Glomerular endothelial cell (primary cell): ENCODE measurements at places on chromosomes 11 and 22. TPM values are rescaled to one million over a fixed set of nuclear protein-coding genes. Genes with fewer than 3 reads are reported as not detected.

DNA sequence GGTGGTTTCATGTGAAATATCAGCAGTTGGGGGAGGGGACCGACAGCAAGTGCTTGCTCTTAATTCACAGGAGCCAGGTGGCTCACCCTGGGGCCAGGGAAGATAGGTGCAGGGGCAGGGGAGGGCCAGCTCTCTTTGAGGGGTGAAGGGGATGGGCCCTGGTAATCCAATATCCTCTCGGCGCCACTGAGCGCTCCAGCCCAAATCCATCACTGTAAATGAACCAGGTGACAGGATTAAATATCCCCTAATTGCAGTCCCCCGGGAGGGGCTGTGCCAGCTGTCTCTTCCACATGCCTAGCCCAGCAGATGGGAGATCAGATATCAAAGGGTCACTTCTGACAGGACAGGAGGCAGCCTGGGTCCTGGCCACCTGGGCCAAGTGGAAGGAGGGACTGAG is 531.8 kb upstream of the CADM1 start:
- DNase-seq, result no peak

- no peak for DNase-seq
Observed at GRCh38 chr11:3056296-3057068, 741 bp downstream of the CARS1 start.

DNA sequence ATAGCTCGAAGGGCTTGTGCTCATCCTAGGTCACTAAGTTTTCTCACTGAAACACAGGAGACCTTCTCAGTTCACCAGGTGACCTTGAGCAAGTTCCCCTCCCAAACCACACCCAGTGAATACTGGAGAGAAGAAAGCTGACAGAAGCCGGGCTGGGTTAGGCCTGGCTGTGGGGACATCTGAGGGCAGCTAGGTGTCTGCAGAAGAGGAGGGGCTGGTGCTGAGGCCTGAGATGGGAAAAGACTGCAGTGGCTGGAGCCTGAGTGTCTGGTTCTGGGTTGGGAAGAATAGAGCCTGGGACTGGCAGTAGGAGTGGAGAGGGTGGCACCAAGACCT is 602 bp upstream of the INPP5J start:
- no peak for DNase-seq

GRCh38 chr11:100816823-100817222 is 129.7 kb downstream of the ARHGAP42 start:
- no peak for DNase-seq

DNA sequence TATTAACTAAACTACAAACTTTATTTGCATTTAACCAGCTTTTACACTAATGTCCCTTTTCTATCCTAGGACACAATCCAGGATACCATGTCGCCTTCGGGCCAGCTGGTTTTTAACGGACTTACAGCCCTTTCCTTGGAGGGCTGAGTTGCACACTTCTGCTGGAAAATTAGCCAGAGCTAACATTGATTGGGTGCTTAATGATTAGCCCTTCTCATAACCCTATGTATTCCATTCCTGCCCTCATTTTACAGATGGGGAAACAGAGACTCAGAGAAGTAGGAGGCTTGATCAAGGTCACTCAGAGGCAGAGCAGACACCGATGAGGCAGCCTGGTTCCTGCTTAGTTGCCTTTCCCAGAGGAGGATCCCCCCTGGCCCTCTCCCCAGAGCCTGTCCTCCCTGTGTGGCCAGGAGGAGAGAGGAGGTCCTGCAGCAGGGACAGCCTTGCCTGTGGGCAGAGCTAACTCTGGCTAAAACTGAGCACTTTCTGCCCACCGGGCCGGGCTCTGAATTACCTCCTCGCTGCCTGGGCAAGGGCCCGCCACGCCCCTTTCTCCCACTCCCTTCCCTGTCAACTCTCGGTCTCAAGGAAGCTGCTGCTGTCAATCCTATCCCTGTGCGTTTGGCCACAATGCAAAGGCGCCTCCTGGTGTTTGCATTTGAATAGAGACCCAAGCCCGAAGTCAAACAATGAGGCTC is 59.6 kb upstream of the PAX6 start:
- DNase-seq, result peak; percentile 12

DNA sequence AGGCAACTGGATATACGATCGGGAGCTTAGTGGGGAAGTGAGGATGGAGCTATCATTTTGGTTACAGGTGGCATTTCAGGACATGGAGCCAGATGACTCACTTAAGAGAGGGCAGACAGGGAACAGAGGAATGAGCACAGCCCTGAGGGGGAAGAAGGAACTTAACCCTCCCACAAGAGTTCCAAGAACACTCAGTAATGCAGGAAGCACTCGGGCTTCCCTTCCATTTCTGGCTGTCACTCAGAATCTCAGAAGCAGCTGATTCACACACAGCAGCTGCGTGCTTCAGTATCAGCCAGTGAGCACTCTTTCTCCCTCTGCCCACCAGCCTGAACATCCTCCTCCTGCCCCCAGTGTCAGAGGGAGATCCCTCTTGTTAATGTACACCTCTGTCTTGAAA is 34.8 kb downstream of the EFCAB6 start:
- no peak for DNase-seq

ART1 gene
- not detected in 2 replicates for total RNA-seq

DNA sequence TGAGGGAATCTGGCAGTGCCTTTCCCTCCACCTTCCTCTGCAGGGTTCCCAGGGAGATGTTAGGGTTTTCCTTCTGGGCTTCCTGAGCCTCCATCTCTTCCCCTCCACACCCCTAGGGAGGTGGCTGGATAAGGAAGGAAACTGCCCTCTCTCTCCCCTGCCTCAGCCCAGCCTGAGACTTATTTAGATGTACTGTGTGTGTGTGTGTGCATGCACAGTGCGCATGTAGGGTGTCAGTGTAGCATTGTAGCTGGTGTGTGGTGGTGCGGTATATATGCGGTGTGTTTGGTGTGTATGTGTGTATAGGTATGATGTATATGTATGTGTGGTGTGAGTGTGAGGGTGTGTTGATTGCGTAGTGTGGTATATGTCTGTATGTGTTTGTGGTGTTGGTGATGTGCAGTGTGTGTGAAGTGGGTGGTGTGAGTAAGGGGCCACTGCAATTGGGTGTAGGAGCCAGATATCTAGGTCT is 1.5 kb downstream of the FXYD6 start:
- no peak for DNase-seq

GRCh38 chr11:36455658-36456111 is 54.4 kb downstream of the TRAF6 start:
- no peak for DNase-seq

DNA sequence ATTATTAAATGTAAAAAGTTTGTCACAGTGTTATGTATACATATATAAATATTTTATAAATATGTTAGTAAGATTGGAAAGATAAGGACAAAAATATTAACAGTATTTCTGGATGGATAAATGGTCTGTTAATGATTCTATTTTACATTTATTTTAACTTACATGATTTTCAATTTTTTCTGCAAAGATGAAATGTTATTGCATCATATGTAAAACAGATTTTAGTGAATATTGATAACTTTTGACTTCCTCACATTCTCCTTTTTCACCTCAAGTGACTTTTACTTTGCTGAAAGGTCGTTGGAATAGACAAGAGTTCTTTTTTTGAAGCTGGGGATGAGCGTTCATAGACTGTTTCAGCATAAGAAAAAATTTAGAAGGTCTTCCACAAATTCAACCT is 1554.7 kb upstream of the TENM4 start:
- DNase-seq, result no peak

- no peak for DNase-seq
Observed at GRCh38 chr11:109040303-109040702, 375.4 kb downstream of the DDX10 start.

DNA sequence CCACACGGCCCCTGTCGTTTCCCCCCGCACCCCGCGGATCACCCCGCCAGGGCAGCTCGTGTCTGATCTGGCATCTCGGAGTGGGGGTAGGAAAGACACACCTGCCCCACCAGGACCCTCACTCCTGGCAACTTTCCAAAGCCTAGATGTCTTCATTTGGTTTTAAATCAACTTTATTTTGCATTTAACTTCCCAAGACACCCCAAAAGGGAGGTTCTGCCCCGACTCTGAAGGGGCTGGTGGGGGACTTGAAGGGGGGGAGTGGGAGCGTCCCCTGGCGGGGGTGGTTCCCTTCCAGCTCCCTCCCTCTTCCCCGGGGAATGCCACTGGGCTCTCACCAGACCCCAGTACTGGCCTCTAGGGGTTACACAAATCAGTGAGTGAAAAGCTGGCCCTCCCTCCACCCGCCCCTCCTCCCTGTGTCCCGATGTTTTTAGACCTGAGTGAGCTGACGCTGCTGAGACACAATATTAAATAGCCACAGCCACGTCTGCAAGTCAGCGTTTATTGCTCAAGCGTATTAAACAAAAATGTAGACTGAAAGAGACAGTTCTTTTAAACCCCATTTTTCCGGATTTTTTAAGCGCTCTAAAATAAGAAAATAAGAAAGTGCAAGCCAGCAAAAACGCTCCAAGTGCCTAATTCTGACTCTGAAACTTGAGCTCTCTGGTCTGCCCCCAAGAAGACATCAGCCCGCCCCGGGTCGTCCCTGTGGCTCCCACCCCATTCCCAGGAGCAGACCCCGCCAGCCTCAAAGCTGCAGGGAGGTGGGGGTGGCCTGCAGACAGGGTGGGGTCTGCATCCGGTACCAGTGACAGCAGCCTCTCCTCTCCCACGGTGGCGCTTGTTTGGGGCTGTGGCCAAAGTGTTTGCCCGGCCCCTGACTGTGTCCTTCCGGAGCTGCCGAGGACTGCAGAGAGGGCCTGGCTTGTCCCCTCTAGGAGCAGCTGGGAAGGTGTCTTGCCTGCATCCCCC is 1.1 kb upstream of the TTLL8 start:
- DNase-seq, result no peak

CRYAB gene
- total RNA-seq, result 2.1 and 5.0 TPM in 2 replicates

- no peak for DNase-seq
Observed at GRCh38 chr11:62497132-62497801, 49.3 kb downstream of the AHNAK start.

GRCh38 chr11:72971192-72971967 is 157.2 kb downstream of the ATG16L2 start:
- DNase-seq, result no peak

CSF2RB gene
- 3.6 and 19.8 TPM in 2 replicates for total RNA-seq

TBX10 gene
- total RNA-seq, result not detected in 2 replicates

VSIG10L2 gene
- not detected in 2 replicates for total RNA-seq

GRCh38 chr22:48891688-48892577 is 935.7 kb downstream of the BRD1 start:
- no peak for DNase-seq
